ENCODE measurements at places on chromosomes 13 and 19.

- DNase-seq, result no peak
Observed at GRCh38 chr19:7663706-7664105, 5.1 kb upstream of the RETN start.

GRCh38 chr13:80504453-80504852, 163.5 kb upstream of the SPRY2 start:
- no peak for DNase-seq

- DNase-seq, result no peak
Observed at GRCh38 chr13:46405457-46405856, 18.4 kb upstream of the RUBCNL start.

GRCh38 chr13:25915840-25916518, 135.8 kb downstream of the SHISA2 start:
- DNase-seq, result no peak

DNA sequence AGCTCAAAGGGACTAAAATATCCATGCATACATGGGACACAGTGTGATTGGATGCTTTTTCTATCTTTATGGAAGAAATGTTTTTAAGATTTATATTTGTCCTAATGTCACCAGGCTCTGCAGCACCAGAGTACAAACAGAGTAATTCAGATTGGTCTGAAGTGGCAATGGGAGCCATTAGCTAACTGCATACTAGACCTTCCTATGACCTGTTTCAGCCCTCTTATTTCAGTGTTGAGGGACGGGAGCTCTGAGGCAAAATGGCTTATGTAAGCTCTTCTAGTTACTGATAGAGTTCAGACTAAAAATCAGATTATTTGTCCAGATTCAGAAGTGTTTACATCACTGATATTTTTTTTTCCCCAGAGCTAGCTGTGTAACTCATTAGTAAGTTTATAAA, 4.9 kb downstream of the SLAIN1 start:
- no peak for DNase-seq

Measured in activated T-helper 1 cell treated with Interleukin-2 at 50 U/mL for 16 hours (primary cell).